ENCODE measurements at places on chromosomes 7 and 10.

GRCh38 chr7:131027287-131027773, 293.3 kb upstream of the KLF14 start:
- peak; percentile 71 for DNase-seq

- DNase-seq, result peak; percentile 83
Observed at GRCh38 chr10:22133749-22134624, 83.8 kb downstream of the EBLN1 start.

- no peak for DNase-seq
Observed at GRCh38 chr7:42347616-42348015, 110.6 kb upstream of the GLI3 start.

- no peak for DNase-seq
Observed at GRCh38 chr7:28346256-28346655, 66.1 kb upstream of the CREB5 start.

DNA sequence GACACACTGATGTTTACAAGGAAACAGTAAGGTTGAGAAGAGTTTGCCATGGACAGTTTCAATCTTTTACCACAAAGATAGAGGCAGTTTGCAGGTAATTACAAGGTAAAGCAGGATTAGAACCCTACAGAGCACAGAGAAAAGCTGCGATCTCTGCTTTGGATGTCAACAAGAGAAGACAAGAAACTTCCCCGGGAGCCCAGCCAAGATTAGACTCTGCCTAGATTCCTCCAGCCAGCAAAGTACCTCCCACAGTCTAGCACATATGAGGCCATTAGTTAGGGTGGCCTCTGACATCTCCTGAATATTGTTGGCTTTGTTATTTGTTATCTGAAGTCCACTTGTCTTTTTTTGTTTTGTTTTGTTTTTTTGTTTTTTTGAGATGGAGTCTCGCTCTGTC, 178.1 kb downstream of the CALN1 start:
- DNase-seq, result no peak

DNA sequence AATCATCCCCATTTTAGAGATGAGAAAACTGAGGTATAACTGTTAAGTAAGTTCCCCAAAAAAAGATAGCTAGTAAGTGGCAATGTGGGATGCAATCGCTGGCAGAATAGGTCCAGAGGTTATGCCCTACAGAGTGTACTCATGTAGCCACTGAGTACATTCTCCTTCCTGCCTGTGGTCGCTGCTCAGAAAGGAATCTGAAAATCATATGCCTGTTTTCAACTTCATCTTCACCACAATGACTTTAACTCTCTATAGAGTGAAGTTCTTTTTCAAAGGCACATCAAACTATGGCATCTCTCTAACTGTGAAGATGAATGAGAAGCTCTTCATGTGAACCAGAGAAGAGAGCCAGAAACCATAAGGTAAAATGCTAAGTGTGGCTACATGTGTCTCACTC, 162.2 kb upstream of the SLC25A13 start:
- no peak for DNase-seq

DNA sequence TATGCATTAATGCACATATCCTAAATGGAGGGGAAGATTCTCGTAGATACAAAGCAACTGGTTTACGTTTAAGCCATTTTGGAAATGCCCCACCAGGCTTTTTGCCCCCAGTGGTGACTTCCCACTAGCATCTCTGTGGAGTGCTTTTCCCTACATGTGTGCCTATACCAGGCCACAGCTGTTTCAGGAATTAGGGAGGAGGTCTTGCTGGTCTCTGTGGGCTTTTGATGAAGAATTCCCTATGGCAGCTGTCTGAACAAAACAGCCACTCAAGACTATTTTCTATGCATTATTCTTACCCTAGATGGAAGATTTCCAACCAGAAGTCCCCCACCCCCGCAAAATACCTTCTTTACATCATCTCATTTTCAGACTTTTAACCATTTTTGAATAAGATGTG, 52.0 kb upstream of the NMT2 start:
- DNase-seq, result no peak

- DNase-seq, result no peak
Observed at GRCh38 chr7:70171369-70171920, 573.2 kb downstream of the AUTS2 start.

- no peak for DNase-seq
Observed at GRCh38 chr7:105003872-105004510, 10.0 kb upstream of the KMT2E start.

GRCh38 chr7:155324012-155324917, 26.6 kb downstream of the INSIG1 start:
- peak; percentile 61 for DNase-seq

GRCh38 chr7:127896659-127897058, 134.6 kb downstream of the LRRC4 start:
- DNase-seq, result no peak

Measured in hematopoietic multipotent progenitor cell treated with erythropoietin and hydrocortisone succinate and interleukin-3 and kit ligand, for 6 days (in vitro differentiated cells).